GM10248 (cell line): ENCODE measurements at places on chromosomes 7 and 10.
A peak's percentile ranks its signal among the peaks of the same experiment; 100 is the strongest.

DNA sequence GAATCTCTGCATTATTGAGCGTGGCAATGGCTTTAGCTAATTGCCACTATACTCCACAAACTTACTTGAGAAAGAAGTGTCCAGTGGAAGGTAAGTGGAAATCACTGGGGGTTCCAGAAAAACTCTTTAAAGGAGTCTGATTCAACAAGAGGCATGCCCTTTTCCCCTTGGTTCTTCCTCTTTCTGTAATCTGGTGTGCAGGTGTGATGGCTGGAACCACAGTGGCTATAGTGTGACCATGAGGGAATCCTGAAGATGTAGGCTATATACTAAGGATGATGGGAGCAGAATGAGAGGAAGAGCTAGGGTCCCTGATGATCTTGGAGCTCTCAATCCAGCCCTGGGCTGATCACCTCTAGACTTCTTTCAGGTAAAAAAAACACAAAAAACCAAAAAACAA, 2.0 kb upstream of the CLEC2L start:
- no peak for DNase-seq

DNA sequence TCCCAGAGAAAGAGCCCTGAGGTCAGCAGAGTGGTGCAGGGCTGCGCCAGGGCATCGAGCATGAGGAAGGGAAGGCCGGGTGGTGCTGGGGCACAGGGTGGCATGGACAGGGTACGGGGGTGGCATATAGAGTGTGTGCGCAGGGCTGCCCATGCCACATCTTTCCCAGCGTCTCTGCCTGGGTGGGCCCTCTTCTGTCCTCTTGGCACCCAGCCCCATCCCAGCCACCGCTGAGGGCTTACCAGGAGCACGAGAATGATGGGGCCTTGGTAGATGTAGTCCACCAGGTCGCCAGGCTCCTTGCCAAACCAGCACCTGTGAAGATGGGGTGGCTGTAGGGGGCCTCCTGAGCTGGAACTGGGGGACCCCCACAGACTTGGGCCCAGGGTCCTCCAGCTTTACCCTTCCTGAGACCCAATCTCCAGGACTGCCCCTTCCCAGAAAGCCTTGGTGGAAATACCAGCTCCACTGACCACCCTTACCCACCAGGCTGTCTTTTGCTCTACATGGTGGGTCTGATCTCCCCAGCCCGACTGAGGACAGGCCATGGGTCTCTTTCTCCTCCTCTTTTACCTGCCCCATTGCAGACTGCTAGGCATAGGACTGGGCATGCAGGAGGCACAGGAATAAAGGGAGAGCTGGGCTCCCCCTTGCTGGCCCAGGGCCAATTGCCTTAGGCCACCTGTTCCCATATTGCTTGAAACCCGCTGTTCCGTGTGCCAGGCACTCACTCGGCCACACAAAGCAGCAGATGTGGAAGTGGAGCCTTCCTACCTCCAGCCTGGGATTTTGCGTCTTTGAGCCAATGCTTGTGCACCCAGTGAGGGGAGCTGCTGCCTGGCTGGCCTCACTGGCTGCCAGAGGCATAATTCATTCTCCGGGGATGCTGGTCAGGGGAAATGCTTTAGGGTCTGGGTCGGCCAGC, 21.7 kb downstream of the CRHR2 start:
- no peak for DNase-seq

GRCh38 chr7:67470256-67470751, 473.7 kb downstream of the TYW1 start:
- no peak for DNase-seq

DNA sequence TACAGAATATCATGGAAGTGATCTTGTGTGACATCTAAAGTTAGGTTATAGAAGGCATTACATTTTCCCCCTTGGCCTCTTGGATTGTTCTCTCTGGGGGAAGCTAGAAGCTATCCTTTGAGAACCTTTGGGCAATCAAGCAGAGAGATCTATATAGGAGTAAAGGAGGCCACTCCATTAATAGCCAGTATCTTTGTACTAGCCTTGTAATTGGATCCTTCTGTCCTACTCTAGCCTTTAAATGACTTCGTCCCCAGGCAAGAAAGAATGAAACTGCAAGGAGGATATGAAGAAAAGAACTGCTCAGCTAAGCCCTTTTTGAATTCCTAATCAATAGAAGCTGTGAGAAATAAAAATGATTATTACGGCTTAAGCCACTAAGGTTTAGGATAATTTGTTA, 230.9 kb downstream of the AGMO start:
- DNase-seq = no peak

DNA sequence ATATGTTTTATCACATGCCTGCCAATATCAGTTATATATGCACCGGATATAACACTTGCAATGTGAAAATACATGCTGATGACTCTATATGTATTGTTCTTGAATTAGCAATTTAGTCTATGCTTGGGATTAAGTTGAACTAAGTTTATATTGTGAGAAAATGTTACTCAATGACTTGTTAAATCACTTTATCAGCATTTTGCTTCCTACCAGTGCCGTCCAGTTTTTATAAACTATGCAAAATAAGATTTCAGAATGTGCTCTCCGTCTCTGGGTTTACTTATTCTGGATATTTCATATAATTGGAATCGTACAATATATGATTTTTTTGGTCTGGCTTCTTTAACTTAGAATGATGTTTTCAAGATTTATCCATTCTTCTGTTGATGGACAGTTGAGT, 25.5 kb upstream of the SLC26A3 start:
- DNase-seq = no peak

DNA sequence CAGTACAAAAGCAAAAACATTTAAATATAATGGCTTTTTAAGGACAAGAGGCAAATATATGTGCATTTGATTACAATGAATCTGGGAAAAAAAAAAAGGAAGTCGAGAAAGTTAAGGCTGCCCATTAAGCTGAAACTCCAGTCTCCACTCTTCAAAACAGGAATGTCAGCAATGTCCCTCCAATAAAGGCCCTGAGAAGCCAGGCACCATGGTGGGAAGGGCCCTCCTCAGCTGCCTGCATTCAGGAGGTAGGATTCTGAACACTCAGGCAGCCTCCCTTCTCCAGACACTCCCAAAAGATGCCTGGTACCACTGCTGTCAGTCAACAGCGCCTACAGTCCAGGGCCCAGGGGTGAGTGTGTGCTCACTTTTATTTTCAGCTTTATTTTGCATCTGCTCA, 121.3 kb upstream of the MGMT start:
- no peak for DNase-seq

DNA sequence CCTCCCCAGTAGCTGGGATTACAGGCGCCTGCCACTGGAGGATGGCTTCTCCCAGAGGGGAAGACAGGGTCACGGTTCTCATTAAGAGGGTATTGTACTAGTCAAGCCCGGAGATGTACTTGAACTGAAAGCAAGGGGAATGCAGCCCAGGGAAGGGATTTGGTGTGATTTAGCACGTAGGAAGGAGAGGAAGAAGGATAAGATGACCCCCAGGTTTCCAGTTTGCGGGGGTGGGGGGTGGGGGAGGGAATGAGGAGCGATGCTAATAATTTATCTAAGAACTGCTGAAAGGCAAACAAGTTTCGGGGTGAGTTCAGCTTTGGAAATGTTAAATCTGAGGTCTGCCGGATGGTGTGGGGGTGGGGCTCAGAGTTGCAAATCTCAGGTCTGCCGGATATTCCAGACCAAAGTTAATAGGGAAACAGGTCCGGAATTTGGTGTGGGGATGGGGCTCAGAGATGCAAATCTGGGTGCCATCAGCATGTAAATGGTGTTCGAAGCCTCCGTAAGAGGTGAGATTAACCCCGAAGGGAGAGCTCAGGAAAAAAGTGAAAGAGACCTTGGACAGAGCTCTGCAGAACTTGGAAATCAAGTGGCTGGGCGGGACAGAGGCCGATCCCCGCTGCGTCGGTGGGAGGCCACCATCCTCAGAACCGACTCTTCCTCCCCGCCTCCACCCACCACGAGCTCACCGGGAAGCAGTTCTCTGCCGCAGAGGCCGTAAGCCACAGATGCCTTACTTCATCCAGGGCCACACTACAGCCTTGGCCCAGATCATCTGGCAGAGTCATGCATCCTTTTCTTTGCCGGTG, 1.6 kb upstream of the SEPHS1 start:
- no peak for DNase-seq

DNA sequence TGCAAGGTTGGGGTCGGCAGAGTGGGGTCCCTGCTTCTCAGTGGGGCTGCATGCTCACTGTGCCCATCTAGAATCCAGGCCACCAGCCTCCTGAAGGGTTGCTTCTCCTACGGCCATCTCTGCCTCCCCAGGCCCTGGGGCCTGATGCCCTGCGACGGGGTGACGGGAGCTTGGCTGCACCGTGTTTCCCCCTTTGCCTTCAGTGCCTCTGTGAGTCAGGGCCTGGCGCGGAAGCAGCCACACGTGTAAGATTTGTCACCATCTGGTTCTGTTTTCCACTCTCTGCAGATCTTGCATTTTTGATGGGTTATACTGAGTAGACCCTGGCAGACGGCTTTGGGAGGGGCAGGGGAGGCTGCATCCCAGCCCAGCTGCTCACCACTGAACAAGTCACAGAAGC, 7.2 kb downstream of the ADAMTS14 start:
- DNase-seq = no peak

DNA sequence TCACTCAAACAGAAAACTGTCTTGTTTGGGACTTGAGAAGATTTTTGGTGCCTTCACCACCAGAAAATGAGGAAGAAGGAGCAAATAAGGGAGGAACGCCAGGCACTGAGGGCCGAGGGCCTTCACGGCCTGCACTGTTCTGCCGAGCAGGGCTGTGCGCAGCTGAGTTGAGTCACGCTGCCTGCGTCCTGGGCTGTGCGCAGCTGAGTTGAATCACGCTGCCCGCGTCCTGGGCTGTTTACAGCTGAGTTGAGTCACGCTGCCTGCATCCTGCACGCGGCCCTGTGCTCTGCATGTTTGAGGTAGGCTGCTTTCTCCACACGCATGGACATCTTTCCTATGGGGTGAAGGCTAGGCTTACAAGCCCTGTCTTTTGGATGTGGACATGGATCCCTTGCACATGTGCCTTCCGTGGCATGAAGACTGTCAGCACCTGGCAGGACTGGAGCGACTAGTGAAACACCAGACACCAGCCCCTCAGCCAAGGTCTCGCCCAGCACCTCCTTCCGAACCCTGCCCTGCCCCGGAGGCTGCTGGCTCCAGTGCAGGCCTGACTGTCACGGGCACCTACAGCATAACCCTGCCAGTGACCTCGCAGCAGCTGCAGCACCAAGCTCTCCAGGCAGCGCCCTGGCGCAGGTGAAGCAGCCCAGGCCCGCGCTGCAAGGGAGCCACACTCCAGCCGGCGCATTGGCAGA, 96.7 kb downstream of the HTR5A start:
- DNase-seq = no peak

DNA sequence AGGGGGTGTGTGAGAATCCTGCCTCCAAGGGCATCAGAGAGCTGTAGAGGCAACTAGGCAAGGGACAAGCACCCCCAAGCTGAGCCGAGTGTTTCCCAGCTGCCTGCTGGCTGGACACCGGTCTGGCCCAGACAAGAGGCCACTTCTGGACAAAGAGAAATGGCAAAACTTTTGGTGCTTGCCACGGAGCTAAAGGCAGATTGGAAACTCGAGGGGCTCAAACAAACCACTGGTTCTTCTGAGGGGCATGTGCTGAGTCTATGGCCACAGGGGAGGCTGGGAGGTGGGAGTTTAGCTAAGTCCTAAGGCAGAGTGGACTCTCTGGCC, 66.5 kb upstream of the INPP5A start:
- DNase-seq = no peak

DNA sequence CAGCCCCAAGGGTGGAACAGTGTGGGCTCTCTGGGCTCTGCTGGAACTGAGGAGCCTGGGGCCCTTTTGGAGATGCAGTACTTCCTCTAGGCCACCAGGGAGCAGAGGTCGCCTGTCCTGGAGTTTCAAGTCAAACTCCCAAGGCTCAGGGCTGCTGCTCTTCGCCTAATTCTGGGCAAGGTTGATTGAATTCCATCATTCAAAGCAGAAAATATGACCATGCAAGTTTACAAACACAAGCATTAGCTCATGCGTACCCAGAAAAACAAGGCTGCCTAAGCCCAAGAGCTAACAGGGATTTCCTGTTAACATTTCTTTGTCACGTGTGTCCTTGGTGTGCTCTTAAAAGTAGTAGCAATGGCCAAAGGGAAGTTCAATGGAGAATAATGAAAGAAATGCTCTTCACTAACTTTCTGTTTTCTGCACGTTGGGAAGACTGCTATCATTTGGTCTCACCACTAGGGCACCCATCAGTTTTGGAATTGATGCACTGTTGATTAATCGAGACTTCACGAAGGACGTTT, 20.1 kb downstream of the LDB3 start:
- peak; percentile 85 for DNase-seq

- DNase-seq = no peak
These were observed 31.1 kb downstream of the CRTAC1 start for GRCh38 chr10:97999066-97999922.

DNA sequence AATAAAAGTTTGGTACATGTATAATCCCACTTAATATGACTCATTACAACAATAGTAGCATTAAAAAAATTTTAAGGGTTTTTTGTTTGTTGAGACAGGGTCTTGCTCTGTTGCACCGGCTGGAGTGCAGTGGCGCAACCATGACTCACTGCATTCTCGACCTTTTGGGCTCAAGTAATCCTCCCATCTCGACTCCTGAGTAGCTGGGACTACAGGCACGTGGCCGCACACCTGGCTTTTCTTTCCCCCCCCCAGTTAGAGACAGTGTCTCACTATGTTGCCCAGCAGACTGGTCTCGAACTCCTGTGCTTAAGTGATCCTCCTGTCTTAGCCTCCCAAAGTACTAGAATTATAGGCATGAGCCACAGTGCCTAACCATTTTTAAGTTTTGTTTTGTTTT, 40.7 kb downstream of the KMT2C start:
- DNase-seq = no peak

DNA sequence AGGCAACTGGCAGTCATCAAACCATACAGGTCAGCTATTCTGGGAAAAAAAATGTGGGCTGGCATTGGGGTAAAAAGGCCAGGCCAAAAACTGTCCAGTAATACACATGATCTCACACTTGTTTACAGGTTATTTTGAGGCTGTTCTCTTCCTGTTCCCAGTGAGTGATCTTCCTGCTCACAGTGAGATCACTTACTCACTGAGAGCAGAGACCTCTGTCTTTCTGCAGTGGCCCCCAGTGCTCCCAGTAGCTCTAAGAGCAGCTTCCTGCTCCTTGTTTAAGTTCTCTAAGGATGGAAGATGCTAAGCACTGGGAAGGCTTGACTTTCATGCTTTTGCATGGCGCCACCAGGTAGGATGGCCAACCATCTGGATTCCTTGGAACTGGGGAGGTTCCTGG, 93.5 kb upstream of the KIAA1217 start:
- DNase-seq = no peak
